ENCODE measurements at places on chromosomes 5 and 9.

- DNase-seq: no peak
Observed at GRCh38 chr5:18749763-18750162, 1115.5 kb downstream of the TAF11L14 start.

DNA sequence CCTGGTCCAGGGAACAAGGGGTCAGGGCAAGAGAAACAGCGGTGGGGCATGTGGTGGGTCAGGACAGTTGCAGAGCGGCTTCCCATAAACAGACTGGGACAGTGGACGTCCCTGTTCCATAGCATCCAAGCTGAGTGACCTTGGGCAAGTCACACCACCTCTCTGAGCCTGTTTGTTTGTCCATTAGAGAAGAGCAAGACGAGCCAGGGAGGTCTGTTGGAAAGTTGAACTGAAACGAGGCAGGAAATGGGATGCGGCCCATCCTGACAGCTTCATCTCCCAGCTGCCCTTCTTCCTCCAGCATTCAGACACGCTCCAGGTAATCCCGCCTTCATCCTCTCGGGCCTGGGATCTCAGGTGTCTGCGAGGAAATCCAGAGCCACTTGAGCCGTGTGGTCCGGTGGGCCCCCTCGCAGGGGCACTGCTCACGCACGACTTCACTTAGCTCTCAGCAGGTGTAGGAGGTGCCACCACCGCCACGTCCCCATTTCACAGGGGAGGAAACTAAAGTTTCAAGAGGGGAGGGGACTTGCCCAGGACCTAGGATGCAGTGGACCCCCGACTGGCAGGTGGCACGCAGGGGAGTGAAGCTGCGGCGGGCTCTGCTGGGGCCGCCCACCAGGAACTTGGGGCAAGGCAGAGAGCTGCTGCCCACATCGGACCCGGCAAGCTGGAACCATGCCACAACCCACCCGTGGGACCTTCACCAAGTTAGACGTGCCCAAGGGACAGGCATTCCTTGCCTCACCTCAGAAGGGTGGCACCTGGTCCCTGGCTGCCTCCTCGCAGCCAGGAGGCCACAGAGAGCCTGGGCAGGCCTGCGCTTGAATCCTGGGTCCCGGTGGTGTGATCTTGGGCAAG lies 13.0 kb downstream of the PTGES2 start:
- no peak for DNase-seq

DNA sequence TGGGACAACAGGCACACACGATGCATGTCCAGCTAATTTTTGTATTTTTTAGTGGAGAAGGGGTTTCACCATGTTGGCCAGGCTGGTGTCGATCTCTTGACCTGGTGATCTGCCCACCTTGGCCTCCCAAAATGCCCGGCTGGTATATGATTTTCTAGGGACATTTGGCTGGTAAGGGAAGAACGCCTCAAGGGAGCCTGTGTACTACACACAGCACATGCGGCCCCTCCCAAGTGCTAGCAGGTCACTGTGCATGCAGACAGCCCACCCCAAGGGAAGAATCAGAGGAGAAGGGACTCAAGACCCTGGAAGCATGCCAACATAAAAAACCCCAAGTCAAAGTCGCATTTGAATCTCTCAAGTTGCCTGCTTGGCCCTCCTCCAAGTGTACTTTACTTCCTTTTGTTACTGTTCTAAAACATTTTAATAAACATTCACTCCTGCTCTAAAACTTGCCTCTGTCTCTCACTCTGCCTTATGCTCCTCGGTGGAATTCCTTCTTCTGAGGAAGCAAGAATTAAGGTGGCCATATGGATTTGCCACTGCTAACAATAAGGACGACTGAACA lies 24.3 kb upstream of the OTULINL start:
- no peak for DNase-seq

DNA sequence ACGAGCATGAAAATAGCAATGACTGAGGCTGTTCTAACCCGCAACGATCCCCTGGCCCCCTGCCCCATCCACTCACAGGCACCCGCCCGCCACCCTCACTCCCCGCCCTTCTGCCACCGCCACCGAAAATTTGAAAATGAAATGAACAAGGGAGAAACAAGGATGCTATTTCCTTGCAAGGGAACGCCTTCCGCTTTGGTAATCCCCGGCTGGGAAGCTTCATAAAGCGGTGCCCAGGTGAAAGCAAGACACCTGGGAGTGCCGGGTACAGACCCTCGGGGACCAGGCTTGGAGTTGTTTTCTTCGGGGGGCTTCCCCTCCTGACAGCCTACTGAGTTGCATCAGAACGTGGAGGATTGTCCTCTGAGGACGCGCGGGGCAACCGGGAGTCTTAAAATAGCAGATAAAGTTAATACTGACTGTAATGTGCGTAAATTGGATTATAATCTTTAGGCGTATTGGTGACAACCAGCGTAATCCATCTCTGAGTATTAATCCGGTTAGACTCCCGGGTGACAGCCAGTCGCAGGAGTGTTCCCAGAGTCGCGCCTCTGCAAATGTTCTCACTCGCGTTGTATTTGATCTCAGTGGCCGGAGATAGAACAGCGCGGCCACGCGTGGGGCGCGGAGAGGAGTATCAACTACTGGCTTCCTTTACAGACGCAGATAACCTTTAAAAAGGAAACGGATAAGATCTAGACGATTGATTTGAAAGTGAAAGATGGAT lies 885 bp upstream of the MLLT3 start:
- DNase-seq: no peak

GRCh38 chr9:38094165-38094564 lies 25.1 kb upstream of the SHB start:
- DNase-seq: no peak

GRCh38 chr5:9927106-9927505 lies 297.0 kb upstream of the TAS2R1 start:
- DNase-seq: no peak

GRCh38 chr5:81639556-81639955 lies 111.3 kb downstream of the SSBP2 start:
- no peak for DNase-seq

GRCh38 chr5:174694611-174695010 lies 29.8 kb upstream of the MSX2 start:
- DNase-seq: no peak

DNA sequence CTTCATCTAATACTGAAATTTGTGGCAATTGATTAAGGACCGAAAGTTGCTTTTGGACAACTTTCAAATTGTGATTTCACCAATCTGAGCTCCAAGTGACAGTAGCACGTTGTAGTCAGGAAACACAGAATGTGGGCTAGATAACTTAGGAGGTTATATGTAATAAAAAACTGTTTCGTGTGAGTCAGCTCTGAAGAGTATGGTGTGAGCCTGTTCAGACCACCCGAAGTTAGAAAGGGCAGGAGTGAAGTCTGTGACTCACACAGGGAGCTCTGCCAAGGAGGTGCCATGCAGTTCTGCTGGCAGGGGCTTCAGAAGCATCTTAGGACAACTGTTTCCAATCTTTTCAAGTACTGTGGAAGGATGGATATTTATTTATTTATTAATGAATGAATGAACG lies 16.4 kb upstream of the ZBTB34 start:
- DNase-seq: no peak

DNA sequence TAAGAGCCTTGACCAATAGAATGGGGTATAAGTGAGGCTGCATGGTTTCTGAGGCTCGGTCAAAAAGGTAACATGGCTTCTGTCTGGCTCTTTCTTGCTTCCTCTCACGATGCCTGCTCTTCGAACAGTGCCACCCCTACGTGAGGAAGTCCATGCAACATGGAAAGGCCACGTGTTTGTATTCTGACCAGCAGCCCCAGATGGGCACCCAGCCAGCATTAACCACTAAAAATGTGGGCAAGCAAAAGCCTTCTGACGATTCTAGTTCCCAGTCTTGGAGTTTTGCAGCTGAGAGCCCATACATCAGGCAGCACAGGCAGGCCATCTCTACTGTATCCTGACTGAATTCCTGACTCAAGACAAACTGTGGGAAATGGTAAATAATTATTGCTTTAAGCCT lies 24.2 kb upstream of the NREP start:
- no peak for DNase-seq

GRCh38 chr9:36787709-36788108 lies 215.0 kb downstream of the MELK start:
- DNase-seq: no peak

DNA sequence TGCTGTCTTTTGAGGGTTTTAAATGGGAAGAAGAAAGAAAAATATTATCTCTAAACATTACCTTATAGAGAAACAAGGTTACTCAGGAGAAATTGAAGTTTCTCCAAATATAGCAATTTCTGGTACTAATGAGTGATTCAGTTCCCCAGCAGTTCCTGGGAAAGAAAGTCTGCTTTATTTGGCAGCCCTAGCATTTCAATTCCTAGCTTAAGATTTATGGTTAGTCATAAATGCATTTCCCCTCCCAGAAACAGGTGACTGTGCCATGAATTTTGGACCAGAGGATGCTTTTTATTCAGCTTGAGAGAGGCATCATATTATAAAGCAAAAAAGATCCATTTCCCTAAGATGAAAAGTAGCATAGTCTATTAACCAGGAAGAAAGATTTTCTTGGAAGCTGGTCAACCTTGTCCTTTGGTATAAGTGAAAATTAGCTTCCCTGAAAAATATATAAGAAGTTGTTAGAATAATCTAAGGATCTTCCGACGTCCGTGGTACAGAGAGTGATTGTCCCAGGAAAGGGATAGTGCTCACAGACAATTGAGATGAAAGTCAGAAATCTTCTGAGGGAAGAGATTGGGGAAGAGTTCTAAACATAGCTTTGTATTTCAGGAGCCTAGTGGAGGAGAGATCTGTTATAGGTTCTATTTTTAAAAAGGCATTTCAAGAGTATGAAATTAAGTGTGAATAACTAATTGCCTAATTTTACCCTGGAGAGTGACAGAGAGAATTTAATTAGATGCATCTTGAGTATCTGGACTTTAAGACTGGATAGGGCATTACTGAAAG lies 164.9 kb downstream of the ESM1 start:
- DNase-seq: no peak

GRCh38 chr5:170427672-170428236 lies 38.6 kb upstream of the KCNMB1 start:
- DNase-seq: no peak

DNA sequence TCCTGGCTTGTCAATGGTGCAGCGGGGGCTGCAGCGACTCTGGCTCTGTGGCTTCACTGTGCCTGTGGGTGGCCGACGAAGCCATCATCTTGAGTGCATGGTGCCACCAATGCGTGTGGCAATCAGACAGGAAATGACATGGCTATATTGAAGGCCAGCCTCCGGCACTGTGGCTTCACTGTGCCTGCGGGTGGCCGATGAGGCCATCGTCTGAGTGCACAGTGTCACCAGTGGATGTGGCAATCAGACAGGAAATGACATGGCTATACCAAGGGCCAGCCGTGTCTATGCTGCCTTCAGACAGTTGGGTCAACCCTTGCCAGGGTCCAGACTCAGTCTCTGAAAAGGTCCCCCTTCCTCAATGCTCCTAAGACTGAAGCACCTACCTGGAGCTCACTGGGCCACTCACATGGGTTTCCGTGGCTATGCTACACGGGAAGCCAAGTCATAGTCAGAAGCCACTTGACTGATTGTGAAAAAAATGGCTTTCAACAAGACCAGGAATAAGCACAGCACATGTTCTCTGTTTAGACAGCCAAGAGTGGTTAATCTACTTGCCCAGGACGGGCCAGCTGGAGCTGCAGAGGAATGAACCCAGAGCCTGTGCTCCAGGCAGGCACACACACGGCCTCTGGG lies 67.5 kb upstream of the S1PR3 start:
- DNase-seq: no peak

DNA sequence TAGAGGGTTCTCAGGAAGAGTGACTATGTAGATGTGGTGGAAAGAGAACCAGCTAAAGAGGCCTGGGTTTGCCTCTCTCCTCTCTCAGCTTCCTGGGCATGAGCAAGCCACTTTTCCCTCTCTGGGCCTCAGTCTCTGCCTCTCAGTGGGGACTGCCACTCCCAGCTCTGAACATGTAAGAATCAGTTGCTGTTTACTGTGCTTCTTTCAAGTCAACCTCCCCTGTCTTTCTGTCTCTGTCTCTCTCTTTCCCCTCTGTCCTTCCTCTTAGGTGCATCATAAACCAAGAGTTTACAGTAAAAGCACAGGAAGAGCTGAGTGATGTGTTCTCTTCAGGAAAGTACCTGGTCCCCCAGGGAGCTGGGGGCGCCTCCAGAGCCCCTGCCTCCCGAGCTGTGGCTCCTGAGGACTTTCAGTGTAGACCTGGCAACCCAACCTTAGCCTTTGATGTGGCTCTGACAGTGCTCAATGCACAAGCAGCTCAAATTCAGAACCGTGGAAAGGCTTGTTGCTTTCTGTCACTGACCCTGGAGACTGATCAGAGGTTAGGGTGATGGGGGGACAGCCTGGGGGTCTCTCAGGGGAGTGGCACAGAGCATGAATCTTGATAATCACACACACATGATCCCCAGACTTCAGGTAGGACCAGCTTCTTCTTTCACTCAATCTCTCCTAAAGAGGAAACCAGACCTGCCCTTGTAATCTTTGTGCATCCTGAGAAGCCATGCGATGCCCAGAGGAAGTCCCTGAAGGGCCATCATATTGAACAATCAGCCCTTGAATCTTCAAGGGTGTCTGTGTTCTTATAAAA lies 59.4 kb upstream of the TNFSF8 start:
- DNase-seq: no peak

DNA sequence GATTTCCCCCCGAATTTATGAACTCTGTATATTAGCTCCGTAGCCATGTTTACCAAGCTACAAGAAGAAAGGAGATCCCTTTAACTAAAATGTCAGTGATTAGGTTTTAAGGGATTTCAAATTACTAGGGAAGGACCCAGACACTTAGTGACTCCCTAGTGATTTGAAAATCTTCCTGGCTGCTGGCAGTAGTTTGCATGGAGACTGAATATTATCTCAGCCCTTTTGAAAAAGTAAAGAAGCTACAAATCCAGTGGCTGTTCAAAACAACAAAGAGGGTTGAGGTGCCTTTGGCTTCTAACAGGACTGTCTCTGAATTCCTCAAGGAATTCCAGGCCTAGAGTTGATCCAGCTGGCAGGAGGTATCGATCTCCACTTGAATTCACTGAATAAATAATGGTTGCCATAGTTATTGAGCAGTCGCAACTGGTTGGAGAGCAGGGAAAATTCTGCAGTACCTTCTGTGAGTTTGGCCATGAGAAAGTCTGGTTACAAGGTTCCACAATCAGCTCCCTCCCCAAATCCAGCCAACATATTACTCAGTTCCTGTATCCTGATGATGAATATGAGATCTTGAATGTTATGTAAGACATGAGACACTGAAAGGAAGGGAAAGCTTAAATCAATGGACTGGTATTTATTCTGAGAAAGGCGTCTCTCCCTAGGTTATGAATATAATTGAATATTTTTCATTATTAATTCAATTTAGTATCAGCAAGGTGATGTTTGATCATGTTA lies 37.7 kb downstream of the NR4A3 start:
- no peak for DNase-seq

GRCh38 chr5:179303451-179304200 lies 41.6 kb downstream of the ADAMTS2 start:
- no peak for DNase-seq

- DNase-seq: no peak
Observed at GRCh38 chr5:72584466-72584865, 77.3 kb upstream of the ZNF366 start.

Measured in cortex of kidney (tissue), 1 donor.